ENCODE measurements at places on chromosomes 5 and 9.

DNA sequence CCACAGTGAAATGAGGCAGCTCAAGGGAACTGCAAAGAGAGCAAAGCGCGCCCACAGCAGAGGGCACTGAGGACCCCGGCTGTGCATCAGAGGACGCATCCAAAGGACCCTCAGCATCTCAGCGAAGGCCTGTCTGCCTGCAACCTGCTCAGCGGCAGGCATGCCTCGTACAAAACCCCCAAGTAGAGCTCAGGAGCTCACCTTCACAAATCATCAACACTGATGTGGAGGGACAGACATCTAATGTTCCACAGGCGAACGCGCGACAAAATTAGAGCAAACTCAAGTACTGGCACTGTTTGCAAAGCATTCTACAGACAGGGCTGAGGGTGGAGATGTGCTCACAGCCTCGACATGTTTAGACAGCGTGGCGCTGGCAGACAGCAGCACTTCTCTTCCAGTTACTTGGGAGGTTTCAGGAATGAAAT, 81.0 kb downstream of the DCP2 start:
- DNase-seq: no peak

GRCh38 chr5:19564036-19564435, 424.0 kb downstream of the CDH18 start:
- no peak for DNase-seq

DNA sequence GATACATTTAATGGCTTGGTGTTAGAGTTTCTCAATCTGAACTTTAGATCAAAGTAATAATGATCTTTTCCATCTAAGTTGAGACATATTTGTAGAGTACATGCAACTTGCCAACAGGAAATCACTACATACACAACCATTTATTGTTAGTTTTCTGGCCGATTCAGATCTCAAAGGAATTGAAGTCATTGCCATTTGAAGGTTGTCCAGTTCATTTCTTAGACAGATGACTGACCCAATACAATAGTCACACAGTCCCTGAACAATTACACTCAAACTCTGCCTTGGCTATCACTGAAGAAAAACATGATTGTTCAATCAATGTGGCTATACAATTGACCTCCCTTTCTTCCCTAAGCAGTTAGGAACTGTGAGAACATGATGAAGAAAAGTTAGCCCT, 753.2 kb upstream of the RIOK2 start:
- no peak for DNase-seq

- DNase-seq: no peak
These were observed 18.6 kb upstream of the CFAP95 start for GRCh38 chr9:69801989-69802388.

DNA sequence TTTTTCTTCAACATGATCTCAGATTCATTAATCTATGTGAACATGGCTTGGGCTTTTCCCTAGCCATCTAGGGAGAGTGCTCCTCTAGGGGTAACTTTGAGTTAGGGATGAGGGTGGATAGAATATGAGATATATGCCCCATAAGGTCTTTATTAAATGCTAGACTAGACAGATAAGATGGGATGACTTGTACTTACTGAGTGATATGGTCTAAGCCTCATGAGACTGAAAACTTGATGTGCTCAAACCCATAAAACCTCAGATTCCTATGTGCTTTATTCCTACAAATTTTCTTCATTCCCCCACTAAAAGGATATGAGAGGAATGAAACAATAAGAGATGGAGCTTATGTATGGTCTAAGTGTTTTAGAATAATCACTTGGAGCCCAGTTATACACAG, 386.6 kb downstream of the YTHDC2 start:
- no peak for DNase-seq

- DNase-seq: peak; percentile 48
These were observed 627.9 kb upstream of the ST8SIA4 start for GRCh38 chr5:101531026-101531425.

DNA sequence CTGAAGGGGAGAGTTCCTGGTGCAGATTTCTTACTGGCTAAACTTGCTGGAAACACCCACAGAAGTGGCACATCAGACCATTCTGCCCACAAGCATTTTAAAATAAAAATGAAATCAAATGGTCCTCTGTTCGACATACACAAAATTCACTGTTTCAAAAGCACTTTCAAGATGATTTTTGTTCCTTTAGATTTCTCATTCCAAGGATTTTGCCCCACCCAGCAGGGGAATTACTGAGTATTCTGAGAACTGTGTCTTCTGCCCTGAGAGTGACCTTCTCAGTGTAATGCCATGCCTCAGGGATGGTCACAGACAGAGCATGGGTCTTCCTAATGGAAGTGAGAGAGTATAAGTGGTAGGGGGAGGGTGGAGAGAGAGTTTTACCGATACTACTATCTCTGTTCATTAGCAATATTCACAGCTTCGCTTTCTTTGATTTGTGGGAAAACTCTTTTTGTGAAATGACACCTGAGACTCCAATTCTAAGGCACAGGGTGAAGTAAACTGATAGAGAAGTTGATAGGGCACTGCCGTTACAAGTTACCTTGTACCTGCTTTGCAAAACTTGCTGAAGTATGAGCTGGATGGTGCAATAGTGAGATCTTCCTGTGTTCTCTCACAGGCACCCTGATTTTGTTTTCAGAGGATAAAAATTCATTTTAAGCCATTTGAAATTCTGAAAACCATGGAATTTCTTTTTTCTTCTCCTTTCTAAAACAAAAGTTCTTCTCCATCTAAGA, 95.8 kb upstream of the CD180 start:
- DNase-seq: no peak

GRCh38 chr9:18268381-18268780, 205.6 kb upstream of the ADAMTSL1 start:
- no peak for DNase-seq

GRCh38 chr9:15249042-15249818, 57.8 kb downstream of the TTC39B start:
- no peak for DNase-seq

DNA sequence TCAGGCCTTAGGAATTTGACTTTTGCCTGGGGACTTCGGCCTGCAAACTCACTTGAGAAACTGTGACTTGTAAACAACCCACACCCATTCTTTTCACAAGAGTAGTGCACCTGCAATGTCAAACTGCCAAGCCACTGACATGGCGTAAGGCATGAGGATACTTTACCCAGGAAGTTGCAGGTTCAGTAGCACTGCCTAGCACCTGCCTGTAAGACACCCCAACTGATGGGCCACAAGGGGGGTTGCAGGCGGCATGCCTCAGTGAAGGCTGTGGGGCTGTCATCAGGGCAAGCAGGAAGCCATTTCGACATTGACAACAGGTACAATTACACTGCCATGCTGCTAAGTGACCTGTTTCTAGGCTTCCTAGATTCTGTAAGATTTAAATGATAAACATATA, 41.3 kb upstream of the RASGEF1C start:
- no peak for DNase-seq

- DNase-seq: no peak
These were observed 129.8 kb downstream of the PLPPR1 start for GRCh38 chr9:101158361-101158760.

- DNase-seq: no peak
These were observed 1.1 kb upstream of the SPRY4 start for GRCh38 chr5:142325725-142326479.

DNA sequence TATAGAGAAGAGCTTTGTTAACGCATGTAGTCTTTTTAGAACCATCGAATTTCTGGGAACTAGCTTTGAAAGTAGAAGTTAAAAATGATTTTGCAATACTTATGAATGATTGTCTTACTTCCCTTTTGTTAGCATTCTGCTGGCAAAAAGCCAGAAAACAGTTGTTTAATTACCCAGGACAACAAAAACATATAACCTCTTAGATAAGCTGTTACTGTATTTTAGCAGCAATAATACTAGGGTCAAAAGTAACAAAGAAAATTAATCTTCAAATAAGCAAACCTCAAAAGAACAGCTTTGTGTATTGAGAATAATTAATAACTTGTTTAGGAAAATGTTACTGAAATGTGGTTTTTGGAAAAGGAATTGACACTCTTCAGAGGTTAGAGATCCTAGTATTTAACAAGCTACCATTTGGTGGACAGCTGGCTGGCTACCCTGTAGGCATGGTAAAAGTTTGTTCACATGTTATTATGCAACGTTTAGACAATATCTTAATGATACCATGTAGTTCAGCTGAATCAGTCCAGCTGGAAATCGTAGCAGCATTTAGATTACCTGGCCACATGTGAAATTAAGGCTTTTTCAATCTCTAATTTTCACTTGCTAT, 3.8 kb downstream of the FGF10 start:
- DNase-seq: peak; percentile 1

GRCh38 chr5:11224436-11225187, 463.6 kb upstream of the DAP start:
- no peak for DNase-seq

- no peak for DNase-seq
These were observed at the start of gene PFN3 for GRCh38 chr5:177399997-177400868. Gene PFN3, minus strand, starts transcription at chr5:177400661. Its CDS starts 85 bp downstream, at chr5:177400576.

- DNase-seq: no peak
These were observed 8.1 kb downstream of the ZNF622 start for GRCh38 chr5:16457451-16457850.

DNA sequence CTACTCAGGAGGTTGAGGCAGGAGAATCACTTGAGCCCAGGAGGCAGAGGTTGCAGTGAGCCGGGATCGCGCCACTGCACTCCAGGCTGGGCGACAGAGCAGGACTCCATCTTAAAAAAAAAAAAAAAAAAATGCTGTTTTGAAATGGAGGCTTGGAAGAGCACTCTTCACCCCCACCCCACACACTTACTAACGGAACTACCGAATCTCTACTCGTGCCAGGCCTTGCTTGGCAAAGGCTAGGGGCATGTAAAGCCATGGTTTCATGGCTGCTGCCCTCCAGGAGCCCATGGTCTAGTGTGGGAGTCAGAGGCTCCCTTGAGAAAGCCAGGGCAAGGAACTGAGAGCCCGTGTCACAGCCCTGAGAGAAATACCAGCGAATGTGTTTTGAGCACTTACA, 21.3 kb downstream of the PCDHGC5 start:
- no peak for DNase-seq

- no peak for DNase-seq
These were observed 8.0 kb upstream of the CTNNA1 start for GRCh38 chr5:138745268-138745667.

DNA sequence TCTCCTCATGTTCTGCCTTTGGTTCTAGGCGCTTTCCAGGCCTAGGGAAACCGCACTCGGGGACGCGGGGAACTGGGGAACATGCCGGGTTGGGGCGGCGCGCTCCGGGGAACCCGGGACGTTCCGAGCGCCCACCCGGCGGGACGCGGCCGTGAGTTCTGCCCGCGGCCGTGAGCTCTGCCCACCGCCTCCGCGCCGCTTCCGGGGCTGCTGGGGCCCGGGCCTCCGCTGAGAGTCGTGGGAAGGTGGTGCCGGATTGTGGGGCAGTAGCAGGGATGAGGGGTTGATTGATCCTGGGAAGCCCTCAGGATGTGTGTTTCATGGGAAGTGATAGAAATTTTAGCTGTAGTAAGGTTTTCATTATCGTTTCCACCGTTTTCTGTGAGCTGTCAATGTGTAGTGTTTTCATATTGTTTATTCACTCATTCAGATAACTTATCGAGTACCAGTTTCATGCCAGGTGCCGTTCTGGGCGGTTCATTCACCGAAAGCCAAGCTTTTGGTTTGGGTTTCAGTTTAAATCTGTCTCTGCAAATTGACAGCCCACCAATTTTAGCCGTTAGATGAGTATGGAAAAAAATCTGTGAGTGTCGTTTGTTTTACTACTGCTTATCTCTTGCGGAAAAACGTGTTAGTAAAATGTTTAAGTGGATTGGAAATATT, 657 bp downstream of the MTRR start:
- DNase-seq: no peak

- DNase-seq: peak; percentile 29
These were observed 41.2 kb downstream of the FYB1 start for GRCh38 chr5:39178171-39178570.

GRCh38 chr5:133850811-133851210, 117.6 kb downstream of the C5orf15 start:
- no peak for DNase-seq

GRCh38 chr9:130262771-130263170, 2.8 kb upstream of the HMCN2 start:
- DNase-seq: no peak

GRCh38 chr9:72480921-72481320, 40.5 kb upstream of the TMC1 start:
- no peak for DNase-seq

GRCh38 chr5:130488252-130488651, 584.0 kb downstream of the CHSY3 start:
- DNase-seq: no peak

DNA sequence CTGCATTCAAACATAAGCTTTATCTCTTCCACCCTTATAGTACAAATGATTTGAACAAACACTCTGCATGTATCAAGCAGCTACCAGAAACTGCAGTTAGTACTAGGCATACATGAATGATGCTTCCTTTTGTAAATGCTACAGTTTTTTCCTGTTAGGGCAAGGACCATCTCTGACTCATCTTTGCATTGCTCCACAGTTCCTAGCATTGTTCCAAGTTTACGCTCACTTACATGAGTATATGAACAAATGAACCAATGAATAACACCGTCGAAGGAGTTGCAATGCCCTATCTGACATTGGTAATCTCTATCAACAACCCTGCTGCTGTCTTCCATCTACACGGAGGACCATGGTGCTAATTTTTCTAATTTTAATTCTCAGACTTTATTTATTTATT, 2.1 kb upstream of the ALDH7A1 start:
- no peak for DNase-seq

- DNase-seq: no peak
These were observed 7.0 kb downstream of the DOLK start for GRCh38 chr9:128940271-128940921.

GRCh38 chr5:149563466-149563865, 12.2 kb upstream of the CSNK1A1 start:
- no peak for DNase-seq

GRCh38 chr9:137458194-137459151, 661 bp downstream of the NSMF start:
- DNase-seq: no peak

DNA sequence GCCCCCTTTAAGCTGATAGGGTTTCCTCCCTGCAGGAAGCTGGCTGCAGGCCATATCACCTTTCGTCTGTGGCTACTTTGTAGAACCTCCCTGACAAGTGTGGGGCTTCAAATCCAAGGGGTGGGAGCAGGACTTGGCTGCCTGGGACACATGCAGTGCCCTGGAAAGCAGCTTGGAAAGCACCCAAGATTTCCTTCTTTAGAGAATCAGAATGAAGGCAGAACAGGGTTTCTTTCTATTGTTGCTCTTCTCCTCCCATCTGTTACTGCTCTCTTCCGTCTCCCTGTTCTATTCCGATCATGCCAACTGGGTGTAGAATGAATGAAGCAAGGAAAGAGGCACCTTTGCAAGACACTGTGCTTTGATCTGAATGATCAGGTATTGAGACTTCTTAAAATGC, 282.2 kb downstream of the MED10 start:
- DNase-seq: no peak

DNA sequence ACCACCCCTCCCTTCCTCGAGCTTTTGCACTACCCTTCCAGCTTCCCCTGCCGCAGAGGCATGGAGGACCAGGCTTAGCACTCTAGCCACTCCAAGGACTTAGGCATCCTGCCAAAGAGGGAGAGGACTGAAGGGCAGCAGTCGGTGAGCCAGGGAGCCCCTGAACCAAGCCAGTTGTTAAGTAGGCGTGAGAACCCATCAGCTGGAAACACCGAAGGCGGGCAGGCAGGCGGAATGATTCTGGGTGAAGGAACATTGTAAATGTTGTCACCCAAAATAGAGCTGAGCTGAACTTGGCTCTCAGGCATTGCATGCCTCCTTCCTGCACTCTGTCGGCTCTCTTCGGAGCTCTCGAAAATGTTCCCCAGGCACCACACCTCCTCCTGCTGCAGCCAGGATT, 42.8 kb downstream of the NRG2 start:
- no peak for DNase-seq

All from GF-D8 (cell line).